ENCODE measurements at places on chromosomes 5 and 9.

DNA sequence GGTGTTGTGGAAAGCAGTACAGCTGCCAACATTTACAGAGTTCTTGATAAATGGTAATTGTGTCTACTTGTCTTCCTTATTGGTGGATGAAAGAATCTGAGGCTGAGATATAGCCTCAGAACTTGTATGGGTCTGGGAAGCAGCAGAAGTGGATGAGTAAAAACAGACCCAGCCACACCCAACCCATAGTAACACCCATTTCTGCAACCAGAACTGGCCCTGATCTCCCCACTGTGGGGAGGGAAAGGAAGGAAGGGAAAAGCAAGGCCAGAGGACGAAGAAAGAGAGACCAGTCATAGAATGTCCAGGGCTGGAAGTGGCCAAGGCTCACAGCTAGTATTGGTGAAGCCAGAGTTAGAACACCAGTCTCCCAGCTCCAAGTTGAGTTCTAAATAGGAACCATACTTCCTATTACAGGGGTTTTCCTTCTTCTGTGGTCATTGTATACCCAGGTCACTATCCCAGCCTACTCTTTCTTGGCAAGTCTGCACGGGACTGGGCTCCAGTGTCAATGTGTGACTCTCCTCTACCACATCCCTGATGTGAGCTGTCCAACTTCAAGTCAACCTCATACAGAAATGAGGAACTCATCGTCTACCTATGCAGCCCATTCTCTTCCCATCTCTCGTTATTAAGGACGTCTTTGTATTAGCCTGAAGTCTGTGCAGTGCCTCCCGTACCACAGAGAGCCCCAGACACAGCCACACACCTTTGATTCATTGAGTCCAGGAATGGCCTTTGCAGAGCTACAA, 35.9 kb downstream of the ITK start:
- no peak for DNase-seq

DNA sequence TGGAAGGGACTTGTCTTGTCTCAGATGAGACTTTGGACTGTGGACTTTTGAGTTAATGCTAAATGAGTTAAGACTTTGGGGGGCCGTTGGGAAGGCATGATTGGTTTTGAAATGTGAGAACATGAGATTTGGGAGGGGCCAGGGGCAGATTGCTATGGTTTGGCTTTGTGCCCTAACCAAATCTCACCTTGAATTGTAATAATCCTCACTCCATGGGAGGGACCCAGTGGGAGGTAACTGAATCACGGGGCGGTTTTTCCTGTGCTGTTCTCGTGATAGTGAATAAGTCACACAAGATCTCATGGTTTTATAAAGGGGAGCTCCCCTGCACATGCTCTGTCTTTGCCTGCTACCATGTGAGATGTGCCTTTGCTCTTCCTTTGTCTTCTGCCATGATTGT, 72.1 kb downstream of the RAI14 start:
- no peak for DNase-seq

GRCh38 chr5:179265514-179266290, 79.6 kb downstream of the ADAMTS2 start:
- DNase-seq, result no peak

DNA sequence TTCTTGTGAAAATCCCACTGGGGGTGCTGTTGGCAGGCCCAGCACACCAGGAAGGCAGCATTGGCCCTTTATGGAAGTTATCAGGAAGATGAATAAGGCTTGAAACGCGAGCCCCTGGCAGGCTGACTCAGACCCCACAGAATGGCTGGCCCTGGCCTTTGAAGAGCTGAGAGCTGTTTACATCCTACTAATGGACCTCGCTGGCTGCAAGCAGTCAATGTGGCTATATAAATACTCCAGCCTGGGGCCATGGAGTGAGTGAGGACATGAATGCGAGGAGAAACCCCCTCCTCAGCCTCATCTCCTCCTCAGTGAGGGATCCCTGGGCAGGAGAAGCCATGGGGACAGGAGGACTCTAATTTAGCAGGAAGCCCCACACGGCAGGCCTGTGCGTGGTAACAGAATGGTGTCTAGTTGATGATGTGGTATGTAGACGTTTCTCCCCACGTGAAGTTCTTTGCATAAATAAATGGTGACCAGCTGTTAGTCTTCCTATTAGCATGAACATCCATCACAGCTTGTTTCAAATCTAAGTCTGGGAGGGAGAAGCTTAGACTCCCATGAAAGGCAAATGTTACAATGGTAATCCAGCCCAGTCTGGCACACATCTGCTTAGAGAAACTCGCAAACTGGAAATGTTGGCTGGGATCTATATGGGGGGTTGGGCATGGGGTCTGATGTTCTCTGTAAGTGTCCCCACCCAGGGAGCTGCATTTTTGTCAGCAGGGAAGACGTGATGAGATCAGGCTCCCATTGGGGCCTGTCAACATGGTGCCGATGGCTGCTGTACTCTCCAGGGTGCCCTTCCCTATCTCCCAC, 175.1 kb upstream of the PITX1 start:
- DNase-seq, result no peak

GRCh38 chr5:16245249-16245648, 65.7 kb upstream of the MARCHF11 start:
- DNase-seq, result no peak

DNA sequence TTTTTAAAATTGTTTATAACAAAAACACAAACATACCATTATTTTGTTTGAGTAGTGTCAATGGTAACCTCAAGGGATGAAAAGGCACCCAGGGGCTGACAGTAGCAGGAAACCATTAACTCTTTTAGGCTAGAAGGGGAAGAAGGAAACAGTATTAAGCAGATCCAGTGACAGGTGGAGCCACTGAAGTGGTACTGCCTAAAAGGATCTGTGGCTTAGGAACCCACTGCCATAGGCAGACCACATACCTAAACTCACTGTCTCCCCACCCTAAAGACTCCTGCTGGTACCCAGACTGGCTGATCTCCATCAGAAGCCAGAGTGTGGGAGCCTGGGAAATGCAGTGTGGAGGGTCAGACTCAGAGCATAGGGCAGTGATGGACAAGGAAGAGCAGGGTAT, 13.5 kb downstream of the RLN1 start:
- no peak for DNase-seq

All from CD8-positive, alpha-beta memory T cell (primary cell).